ENCODE measurements at places on chromosomes 3 and 15.
A peak's percentile ranks its signal among the peaks of the same experiment; 100 is the strongest.

- no peak for DNase-seq
Measured at GRCh38 chr3:16975083-16975482, 90.3 kb downstream of the PLCL2 start.

- peak; percentile 95 for DNase-seq
Measured at GRCh38 chr3:172153335-172153861, 114.0 kb downstream of the FNDC3B start.

DNA sequence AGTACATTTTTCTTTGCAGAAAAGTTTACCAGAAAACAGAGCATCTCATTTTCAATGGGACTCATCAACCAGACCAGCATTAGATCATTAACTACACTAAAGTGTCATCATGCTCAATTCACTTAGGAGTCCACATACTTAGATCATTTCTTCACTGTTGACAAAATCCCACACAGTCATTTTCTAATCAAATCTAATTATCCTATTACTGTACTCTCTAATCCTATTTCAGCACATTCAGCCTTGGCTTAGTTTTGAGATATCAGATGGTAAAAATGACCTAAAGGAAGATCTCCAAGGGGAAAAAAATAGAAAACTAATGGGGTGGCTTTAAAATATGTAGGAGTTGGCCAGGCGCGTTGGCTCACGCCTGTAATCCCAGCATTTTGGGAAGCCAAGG is 5.2 kb upstream of the CTXN2 start:
- DNase-seq = no peak

- DNase-seq = no peak
Measured at GRCh38 chr15:90191794-90192509, 9.2 kb upstream of the SEMA4B start.

GRCh38 chr15:91468871-91469580 is 369.0 kb downstream of the SV2B start:
- DNase-seq = no peak

- no peak for DNase-seq
Measured at GRCh38 chr15:33242669-33243191, 48.2 kb upstream of the FMN1 start.

DNA sequence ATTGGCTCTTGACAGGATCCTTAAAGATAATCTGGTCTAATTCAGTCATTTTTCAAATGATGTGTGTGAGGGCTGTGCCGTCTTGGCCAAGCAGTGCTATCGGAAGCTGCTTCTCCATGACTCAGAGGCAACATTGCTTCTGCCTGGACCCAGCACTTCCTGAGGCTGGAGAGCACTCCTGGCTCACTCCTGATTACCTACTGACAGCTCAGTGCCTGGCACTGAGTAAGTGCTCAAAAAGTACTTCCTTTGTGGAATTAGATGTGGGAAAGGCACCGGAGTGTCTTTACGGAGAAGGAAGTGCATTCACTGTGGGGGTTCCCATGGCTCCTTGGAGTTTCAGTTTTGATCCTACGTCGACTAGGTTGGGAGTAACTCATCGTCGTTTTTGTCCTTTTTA is 86.9 kb upstream of the UBE3A start:
- no peak for DNase-seq

DNA sequence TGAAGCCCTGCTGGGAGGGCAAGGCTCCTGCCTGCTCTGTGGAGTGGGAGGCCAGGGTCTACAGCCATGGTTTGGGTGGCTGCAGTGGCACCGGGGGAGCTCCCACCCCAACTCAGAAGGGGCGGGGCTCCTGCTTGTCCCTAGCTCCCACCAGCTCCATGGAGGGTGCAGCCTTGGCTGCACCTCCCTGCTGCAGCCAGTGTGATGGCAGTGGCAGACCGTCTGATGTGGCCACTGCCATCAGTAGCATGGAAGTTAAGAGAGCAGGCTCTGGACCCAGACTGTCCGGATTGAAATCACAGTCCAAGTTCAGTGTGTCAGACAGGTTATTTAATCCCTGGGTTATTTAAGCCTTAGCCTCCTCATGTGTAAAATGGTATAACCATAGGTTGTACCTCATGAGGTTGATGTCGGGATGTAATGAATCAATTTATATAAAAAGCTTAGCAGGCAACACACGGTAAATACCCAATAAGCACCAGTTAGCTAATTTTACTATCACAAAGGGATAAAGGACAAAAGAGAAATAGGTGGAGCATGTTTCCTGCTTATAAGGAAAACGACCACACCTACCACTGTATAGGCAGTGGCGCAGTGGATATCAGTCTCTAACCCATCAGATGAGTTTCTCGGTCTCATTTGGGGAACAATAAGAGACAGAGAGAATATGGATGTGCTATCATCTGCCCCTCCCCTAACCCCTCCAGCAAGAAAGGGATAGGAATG is 13.1 kb upstream of the NR1I2 start:
- DNase-seq = no peak

DNA sequence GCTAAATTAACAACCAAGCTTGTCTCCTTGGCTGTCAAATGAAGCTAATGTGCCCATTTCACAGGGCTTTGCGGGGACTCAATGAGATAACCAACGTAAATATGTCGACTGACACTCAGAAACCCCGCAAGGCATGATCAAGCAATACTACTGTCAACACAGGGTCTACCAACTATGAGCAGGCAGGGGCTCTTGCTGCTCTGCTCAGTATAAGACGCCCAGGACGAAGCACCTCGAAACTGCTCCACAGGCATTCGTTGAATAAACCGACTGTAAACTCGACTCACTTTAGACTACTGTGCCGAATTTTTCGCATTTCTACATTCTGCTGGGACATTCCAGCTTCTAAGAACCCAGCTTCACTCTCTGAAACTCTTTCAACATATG is 55.0 kb downstream of the FEZF2 start:
- no peak for DNase-seq

- DNase-seq = no peak
Measured at GRCh38 chr15:78675617-78676360, 34.8 kb upstream of the CHRNB4 start.

DNA sequence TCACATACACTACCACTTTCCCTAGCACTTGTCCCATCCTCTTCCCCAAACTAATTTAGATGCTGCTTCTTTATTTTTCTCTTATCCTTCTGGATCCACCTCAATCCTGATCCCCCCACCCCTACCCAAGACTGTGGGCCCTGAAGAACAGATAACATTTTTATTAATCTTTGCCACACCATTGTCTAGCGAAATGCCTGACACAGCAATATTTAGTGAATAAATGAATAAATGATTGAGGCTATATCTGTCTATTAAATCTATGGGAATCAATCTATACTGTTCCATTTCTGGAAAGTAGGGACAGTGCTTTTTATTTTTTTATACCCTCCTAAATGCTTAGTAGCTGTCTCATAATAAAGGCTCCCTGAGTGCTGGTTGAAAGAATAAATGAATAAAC is 32.9 kb upstream of the LRRC3B start:
- DNase-seq = no peak

DNA sequence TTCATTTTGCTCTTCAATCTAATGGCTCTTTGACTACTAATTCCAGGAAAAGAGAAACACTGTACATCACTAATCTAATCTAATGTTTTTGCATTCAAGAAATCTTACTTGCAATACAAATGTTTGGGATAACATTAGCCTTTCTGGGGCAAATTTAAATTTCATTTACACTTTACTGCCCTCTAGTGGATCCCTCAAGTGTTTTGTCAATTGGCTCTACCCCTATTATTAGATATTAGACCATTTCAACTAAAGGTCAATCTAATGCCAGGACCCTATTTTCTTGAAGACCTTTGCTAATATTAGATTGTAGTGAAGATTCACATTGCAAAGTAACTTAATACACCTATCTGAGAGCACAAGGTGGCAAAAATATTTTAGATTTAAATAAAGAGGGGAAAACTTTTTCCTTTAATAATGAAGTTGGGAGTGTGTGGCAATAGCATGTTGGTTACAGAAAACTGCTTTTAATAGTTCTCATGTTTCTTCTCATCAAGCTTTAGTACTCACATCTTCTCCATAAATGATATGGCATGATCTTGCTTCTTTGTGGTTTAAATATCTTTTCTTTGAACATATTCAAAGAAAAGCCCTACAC is 5.0 kb downstream of the C2CD4A start:
- no peak for DNase-seq

- DNase-seq = no peak
Measured at GRCh38 chr3:57118254-57118653, 46.9 kb downstream of the IL17RD start.

DNA sequence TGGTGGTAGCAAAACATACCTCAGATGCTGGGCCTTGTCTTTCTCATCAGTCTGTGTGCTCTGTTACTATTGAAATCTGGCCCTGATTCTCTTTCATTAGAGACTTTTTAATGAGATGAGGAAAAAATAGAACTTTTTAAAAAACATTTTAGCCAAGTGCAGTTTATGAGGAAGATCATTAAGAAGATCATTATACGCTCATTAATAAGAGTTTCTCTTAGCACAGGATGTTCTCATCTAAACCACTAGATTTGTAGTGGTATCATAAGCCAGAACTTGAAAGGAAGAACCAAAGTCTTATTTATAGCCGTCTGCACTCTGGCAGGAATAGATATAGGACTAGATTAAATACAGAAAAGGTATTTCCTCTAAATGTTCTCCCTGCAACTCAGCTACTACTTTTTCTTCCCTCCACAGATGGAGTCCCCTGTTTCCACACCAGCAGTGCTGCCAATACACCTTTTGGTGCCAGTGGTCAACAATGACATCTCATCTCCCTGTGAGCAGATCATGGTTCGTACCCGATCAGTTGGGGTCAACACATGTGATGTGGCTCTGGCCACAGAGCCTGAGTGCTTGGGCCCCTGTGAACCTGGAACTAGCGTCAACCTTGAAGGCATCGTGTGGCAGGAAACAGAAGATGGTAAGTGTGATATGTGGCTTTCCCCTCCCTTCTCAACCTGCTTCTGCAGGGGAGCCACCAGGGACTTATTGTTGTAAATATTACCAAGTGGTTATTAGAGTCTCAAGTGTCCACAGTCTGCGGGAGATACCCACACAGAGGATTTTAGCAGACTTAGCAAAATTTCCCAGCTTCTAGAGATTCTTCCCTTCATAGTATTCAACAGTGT is 152.8 kb downstream of the RBPMS2 start:
- no peak for DNase-seq

DNA sequence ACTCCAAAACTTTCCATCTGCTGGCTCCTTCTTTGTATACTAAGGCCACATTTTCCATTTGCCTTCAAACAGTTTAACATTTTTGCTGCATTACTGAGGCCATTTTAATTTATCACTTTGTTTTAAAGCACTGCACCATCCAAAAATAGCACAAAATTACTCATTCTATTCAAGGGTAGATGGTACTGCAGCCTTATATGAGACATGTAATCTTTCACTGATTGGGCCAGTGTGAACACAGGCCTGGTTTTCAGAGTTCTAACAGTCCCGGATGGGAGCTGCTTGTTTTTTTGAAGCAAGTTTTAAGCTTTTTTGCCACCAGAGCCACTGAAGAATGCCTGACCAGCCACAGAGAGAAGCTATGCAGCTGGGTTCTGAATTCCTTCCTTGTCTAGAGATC is 172.3 kb upstream of the TSC22D2 start:
- no peak for DNase-seq

DNA sequence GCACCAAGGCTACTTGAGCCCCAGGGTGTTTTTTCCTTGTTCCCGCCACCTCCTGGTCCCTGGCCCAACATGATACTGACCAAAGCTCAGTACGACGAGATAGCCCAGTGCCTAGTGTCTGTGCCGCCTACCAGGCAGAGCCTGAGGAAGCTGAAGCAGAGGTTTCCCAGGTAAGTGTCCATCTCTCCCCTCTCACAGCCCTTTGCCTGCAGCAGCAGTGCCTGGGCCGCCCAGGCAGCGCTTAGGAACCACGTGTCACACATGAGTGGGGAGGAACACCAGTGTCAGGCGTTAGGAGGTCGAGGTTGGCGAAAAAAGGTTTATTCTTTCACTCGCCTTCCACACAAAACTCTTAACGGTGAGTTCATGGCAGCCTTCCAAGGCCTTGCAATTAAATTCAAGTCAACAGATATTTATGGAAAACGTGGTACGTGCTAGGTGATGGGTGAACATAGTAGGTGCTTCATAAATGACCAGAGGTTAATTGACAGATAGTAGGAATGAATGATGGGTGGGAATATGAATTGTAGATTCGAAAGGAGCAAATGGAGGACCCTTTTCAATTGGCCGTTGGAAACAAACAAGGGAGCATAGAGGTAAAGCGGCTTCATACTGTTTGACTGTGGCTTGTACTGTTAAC is 486 bp downstream of the CDIN1 start:
- no peak for DNase-seq

DNA sequence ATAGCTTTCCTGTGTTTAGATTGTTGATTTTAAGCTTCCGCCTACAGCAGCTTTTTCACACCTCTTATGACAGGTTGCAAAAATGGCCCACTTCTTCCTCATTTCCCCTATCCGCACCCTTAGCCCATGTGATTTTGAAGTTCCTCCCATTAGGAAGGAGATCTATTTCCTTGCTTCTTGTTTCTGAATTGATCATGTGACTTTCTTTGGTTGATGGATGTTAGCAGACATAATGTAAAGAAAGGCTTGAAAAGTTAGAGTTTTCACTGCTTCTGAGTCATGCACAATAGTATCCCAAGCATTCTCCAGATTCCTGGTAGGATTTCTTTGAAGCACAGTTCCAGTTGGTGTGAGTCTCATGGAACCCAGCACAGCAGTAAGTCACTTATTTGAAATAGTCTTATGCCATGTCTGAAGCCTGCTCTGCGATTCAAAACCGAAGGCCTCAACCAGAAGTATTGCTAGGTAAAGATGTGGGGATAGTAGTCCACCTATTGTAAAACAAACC is 76.6 kb downstream of the EDEM1 start:
- no peak for DNase-seq

DNA sequence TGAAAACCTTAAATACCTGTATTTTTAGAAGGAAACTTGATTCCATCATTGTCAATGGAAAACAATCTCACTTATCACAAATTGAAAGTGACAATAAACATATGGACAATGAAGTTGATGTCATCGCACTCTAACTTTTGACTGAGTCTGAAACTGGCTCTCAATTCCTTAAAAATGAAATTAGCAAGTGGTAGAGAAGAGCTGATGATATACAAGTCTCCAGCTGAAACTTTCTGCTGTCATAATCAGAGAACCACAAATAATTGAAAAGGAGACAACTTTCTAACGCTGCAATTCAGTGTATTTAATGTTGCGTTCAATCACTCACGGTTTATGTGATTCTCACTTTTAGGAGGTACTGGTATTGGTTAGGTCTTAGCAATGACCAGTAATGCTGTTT is 37.5 kb downstream of the EPHB1 start:
- DNase-seq = no peak

DNA sequence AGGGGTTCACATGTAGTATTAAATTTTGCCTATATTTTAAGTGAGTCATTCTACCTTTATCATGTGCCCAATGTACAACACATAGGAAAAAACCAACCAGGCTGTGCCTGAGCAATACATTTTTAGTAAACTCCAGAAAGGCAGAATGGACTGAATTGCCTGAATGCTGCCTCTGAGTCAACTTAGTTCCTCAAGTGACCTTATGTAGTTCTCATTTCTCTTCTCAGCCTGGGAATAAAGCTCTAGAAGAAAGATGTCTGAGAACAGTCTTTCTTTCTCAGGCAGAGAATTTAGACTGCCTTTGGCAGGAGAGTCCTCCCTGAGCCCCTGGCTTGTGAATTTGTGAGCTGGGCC is 13.0 kb downstream of the ST3GAL6 start:
- DNase-seq = no peak

GRCh38 chr3:163523375-163523774 is 1554.9 kb downstream of the SI start:
- no peak for DNase-seq

Data from astrocyte of the cerebellum (primary cell).